ENCODE measurements at places on chromosomes 3 and 15. TPM values are rescaled to one million over a fixed set of nuclear protein-coding genes. Genes with fewer than 3 reads are reported as not detected.

DNA sequence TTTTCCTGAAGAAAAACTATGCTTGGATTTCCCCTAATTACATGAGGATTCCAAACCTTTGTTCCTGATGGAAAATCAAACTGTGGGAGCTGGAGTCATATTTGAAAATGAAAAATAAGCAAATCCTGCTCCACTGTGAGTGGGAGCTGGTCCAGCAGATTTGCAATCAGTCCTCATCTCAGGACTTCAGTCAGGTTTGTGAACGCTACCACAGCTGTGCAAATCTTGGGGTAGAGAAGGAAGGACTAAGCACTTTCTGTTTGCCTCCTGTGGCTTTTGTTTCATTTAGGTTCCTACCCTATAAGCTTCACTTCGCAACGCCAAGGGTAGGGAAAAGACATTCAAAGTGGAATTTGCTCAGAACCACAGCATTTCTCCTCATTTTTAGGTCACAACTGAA lies 238.2 kb downstream of the TUSC7 start:
- no peaks in the 10 kb centered on the region for H3K4me1 ChIP-seq
- no peaks in the 10 kb centered on the region for H3K36me3 ChIP-seq
- no peaks in the 10 kb centered on the region for H3K27me3 ChIP-seq
- no peak overlapping the region for H3K27ac ChIP-seq
- DNase-seq = no peak

DNA sequence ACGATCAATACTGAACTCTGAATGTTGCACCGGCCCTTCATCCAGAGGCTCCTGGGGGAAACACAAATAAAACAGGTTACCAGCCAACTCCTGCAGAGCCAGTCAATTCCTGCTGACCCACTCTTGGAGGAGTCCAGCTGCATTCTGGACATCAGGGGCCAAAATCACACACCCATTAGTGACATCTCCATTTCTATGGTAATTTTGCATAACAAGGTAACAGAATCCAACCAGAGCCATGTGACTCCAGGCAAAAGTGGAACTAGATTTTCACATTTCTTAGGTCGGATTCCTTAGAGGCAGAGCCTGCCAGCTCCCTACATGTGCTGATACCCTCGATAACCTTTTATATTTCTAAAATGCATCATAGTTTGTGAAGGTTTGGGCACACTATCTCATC lies 119.2 kb upstream of the CTNNB1 start:
- no peak for DNase-seq
- no peaks in the 10 kb centered on the region for H3K4me1 ChIP-seq
- H3K36me3 ChIP-seq = no peaks in the 10 kb centered on the region
- no peak overlapping the region for H3K27ac ChIP-seq
- H3K4me3 ChIP-seq = no peak overlapping the region

- no peak overlapping the region for H3K27ac ChIP-seq
- H3K4me1 ChIP-seq = peaks cover 11% of the 10 kb centered on the region
- H3K4me3 ChIP-seq = no peak overlapping the region
- H3K27me3 ChIP-seq = no peaks in the 10 kb centered on the region
- no peak for DNase-seq
- no peaks in the 10 kb centered on the region for H3K36me3 ChIP-seq
Measured at GRCh38 chr3:169760479-169760878, 4.4 kb downstream of the TERC start.

EEFSEC gene
- total RNA-seq = 29.4 TPM

- H3K27ac ChIP-seq = no peak overlapping the region
- DNase-seq = no peak
- H3K4me1 ChIP-seq = no peaks in the 10 kb centered on the region
- no peak overlapping the region for H3K4me3 ChIP-seq
- no peaks in the 10 kb centered on the region for H3K36me3 ChIP-seq
Measured at GRCh38 chr3:100299016-100299415, 35.5 kb upstream of the NIT2 start.

DNA sequence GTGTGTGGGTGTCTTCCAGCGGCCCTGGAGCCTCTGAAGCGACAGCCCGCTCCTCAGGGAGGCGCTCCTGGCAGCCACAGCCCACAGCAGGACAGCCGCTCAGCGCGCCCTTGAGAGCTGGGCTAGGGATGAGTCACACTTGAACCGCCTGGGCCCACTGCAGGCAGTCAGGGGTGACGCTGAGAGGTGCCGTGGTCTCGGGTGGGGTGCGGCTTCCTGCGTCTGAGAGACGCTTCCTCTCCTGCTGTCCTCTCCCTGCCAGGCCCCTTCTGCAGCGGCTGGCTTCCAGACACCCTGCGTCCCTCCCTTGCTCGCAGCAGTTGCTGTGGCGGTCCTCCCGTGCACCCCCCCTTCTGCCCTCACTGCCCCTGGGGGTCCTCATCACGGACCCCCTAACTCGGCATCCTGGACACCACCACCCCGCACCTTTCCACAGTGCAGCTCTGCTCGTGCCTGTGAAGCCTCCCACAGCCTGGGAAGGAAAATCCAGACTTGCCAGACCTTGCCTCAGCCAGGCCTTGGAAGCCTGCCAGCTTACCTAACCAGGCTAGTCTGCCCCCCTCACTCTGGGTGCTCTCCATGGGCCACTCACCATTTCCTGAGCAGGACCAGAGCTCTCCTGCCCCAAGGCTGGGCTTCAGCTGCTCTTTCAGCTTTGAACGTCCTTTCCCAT lies 1.1 kb upstream of the SPTBN5 start:
- peaks cover 17% of the 10 kb centered on the region for H3K4me1 ChIP-seq
- no peak overlapping the region for H3K4me3 ChIP-seq
- DNase-seq = peak; percentile 49
- H3K27me3 ChIP-seq = no peaks in the 10 kb centered on the region

CCR1 gene
- 0.53 TPM for total RNA-seq

UBE2Q2 gene
- 15.9 TPM for total RNA-seq

DNA sequence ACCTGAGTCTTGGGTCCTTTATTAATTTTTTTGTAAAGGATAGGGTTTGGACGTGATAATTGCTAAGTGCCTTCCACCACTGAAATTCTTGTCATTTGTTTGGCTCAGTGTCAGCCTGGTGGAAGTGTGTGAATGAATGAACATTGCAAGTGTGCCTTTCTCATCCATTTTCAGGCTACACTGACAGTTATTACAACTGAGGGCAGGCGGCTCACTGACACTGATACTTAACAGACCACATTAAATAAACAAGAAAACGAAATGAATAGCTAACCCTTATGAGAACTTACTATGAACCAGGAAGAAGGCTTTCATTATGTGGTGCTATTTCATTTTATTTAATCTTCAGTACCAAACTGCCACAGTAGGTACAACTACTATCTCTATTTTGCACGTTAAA lies 188.8 kb upstream of the CRBN start:
- H3K36me3 ChIP-seq = no peaks in the 10 kb centered on the region
- H3K4me1 ChIP-seq = no peaks in the 10 kb centered on the region
- no peak for DNase-seq
- H3K27ac ChIP-seq = no peak overlapping the region

DNA sequence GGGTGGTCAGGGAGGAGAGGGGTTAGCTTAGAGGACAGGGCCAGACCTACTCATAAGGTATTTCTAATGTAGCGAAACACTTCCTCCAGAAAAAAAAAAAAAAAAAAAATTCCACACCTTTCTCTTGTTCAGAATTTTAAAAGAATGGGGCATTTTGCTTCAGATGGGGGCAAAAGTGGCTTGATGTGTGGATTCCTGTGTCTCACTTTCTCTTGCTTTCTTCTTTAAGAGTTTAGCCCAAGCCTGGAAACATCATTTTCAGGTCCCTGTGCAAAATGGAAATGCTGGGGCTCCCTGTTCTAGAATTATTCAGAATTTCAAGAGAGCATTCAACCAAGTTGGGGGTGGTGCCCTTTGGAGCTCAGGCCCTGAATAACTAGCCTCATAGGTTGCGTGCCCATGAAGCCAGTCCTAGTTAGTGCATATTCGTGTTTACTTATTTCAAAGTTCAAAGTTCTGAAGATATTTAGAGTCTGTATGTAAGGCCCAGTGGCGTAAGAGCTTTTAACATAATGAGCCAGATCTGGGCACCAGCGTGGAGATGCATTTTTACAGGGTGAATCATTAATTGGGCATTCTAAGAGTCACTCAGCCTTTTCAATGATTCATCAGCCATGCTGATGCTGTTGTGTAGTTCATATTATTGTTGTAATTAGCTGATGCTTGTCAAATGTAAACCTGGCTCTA lies 104.5 kb downstream of the RPLP1 start:
- no peaks in the 10 kb centered on the region for H3K36me3 ChIP-seq
- H3K27me3 ChIP-seq = no peaks in the 10 kb centered on the region
- DNase-seq = no peak

DNA sequence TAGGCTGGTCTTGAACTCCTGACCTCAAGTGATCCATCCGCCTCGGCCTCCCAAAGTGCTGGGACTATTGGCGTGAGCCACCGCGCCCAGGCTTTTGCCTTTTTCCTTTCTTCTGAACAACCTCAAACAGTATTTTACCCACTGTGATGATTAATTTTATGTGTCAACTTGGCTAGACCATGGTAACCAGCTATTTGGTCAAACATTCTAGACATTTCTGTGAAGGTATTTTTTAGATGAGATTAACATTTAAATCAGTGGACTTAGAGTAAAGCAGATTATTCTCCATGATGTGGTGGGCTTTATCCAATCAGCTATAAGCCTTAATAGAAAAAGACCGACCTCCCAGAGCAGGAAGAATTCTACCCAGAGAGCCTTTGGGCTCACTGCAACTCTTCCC lies 6.0 kb downstream of the SPATA12 start:
- no peaks in the 10 kb centered on the region for H3K4me1 ChIP-seq
- H3K27ac ChIP-seq = no peak overlapping the region
- H3K4me3 ChIP-seq = no peak overlapping the region
- no peak for DNase-seq
- no peaks in the 10 kb centered on the region for H3K36me3 ChIP-seq

DNA sequence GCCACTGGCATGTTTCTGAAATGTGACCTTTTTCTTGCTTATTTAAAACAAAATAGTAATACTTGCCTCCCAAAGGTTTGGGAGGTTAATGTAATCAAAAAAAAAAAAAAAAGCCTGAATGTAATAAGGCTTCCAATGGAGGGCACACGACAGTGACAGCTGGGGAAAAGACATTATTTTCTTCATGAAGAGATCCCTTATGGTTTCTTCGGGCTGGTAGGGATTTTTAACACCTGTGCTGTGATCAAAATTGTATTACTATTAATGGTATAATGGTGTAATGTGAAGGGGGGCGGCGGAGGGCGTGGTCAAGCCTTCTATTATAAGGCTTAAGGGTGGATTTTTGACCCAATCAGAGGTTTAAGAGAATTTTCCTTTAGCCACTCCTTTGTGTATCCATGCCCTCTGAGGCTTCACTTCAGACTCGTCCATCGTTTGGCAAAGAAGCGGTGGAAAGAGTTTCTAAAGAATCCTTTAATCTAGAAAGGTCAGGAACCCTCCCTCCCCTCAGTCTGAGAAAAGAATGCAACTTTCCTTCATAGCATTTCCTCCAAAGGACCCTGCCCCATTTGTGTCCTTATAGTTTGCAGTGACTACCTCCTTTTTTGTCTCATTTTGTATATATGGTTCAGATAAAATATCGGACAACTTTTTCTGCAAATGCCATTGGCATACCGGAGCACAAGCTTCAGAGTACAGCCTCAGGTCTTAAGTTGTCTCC lies 89.5 kb upstream of the CHD2 start:
- DNase-seq = peak; percentile 41
- no peaks in the 10 kb centered on the region for H3K27me3 ChIP-seq
- peak overlapping the region; percentile 48 for H3K4me3 ChIP-seq
- peak overlapping the region; percentile 99 for H3K27ac ChIP-seq

DNA sequence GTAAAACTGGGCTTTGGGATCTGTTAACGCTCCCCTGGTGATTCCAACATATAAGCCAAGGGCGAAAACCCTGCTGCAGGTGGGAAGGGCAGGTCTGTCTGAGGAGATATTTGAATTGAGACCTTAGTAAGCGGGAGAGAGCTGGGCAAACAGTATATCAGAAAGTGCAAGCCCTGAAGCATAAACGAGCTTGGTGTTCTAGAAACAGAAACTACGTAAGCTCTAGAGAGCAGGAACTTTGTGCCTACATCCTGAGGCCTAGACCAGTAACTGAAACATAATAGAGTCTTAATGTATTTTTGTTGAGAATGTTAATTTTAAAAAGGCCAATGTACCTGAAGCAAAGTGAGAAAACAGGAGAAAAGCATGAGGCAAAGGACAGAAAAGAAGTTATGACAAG lies 62.9 kb upstream of the FSIP1 start:
- H3K4me1 ChIP-seq = no peaks in the 10 kb centered on the region
- no peak overlapping the region for H3K4me3 ChIP-seq
- DNase-seq = no peak
- H3K27ac ChIP-seq = no peak overlapping the region

UCN2 gene
- not detected for total RNA-seq

DNA sequence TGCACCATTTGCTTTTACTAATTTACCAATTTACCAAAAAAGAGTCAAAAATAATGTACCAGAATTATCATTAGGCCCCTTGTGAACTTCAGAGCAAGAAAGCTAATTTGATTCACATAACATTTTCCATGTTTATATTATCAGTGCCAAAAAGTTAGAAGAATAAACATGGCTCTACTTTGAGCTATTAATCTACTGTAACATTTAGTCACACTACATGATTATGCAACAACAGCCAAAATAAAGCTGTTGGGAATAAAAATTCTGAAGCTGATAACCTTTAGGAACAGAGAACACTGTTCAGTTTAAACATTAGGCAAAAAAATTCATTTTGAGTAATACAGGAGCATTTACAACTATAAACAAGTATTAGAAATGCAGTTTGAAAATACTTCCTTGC lies 63.6 kb downstream of the PROS1 start:
- DNase-seq = no peak
- H3K4me1 ChIP-seq = no peaks in the 10 kb centered on the region
- H3K27ac ChIP-seq = no peak overlapping the region
- H3K36me3 ChIP-seq = no peaks in the 10 kb centered on the region

DNA sequence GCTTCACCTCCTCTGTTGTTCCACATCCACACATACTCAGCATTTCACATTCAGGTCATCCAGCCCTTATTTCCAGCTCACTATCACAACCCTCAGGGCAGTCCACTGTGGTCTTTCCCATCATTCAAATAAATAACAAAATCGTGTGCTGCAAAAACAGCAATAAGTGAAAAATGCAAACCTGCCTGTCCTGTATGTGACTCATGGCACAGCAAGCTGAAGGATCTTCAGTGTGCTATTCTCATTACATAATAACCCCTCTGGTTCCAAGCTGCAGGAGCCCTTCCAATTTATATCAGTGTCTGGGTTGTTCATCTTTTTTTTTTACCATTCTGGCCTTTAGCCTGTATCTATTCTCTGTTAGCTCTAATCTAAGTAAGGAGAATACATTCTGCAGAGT lies 185.3 kb upstream of the UBE2E2 start:
- no peak overlapping the region for H3K4me3 ChIP-seq
- no peaks in the 10 kb centered on the region for H3K4me1 ChIP-seq
- H3K27me3 ChIP-seq = no peaks in the 10 kb centered on the region
- no peak overlapping the region for H3K27ac ChIP-seq
- no peak for DNase-seq

DNA sequence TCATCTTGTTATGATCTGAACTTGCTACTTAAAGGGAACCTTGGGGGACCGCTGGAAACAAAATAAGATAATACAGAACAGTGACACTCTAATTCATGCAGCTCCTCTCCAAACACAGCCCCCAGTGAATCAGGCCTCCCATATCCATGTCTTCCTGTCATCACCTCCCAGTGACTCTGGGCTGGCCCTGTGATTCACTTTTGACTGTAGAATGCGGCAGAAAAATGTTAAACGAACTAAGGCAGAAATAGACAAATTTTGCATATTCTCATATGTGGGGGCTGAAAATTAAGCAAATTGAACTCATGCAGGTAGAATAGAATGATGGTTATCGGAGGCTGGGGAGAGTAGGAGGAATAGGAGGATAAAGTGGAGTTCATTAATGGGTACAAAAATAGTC lies 20.2 kb upstream of the GADL1 start:
- no peak overlapping the region for H3K4me3 ChIP-seq
- no peaks in the 10 kb centered on the region for H3K27me3 ChIP-seq
- H3K4me1 ChIP-seq = no peaks in the 10 kb centered on the region

All from gastrocnemius medialis (tissue), 4 donors.